ENCODE measurements at places on chromosomes 7 and 10.

- ATAC-seq = no peak
These were observed 155.7 kb downstream of the EBF3 start for GRCh38 chr10:129808092-129808983.

DNA sequence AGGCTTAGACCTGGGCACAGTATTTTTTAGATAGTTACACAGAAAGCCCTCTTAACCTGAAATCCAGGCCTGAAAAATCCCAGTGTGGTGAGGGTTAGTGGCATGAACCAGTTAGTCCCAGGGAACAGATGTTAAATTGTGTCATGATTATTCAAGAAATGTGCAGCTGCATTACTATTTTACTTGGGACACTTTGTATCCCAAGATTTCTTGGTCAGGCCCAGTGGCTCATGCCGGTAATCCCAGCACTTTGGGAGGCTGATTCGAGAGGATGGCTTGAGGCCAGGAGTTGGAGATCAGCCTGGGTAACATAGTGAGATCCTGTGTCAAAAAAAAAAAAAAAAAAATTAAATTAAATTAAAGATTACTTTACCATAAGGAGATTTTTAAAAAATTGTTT is 36.0 kb upstream of the OTUD1 start:
- ATAC-seq = no peak

- ATAC-seq = no peak
These were observed 132.2 kb downstream of the CD36 start for GRCh38 chr7:80770675-80771081.

DNA sequence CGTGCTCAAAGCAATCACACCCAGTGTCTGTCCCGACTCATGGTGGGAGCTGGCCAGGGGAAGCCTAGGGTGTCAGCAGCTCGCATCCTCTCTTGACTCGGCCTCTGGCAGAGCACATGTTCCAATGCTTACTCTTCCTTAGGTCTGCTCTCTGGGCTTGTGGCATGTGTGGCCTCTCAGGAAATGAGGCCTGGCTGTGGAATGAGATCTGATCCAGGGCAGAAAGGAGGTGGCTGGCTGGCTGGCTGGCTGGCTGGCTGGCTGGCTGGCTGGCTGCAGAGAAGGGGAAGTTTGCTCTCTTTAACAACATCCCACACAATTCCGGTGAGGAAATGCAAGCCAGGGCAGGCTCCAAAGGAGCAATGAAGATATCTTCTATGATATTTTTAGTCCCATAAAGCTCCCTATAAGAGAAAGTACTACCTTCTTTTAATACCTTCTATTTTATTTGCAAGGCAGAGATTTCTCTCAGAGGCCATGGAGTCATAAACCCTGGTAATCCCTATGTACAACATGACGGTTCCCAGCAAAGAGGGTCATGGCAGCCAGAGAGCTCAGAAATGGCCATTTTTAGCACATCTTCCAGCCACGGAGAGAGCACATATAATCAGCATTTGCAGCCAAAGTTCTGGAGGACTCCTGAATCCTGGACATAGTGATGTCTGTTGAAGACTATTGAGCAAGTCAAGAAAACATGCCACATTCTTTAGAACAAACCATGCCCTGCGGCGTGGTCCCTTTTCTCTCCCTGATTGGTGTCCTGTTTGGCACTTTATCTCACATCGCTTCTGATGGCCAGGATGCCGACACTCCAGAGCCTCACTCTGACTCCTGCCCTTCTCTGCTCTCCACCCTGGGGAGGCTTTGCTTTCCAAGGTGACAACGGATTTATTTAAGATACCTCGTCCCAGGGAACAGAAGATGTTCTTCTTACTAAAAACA is 153.7 kb downstream of the FANK1 start:
- no peak for ATAC-seq

GRCh38 chr10:929960-930624 is 1.4 kb downstream of the LARP4B start:
- no peak for ATAC-seq

DNA sequence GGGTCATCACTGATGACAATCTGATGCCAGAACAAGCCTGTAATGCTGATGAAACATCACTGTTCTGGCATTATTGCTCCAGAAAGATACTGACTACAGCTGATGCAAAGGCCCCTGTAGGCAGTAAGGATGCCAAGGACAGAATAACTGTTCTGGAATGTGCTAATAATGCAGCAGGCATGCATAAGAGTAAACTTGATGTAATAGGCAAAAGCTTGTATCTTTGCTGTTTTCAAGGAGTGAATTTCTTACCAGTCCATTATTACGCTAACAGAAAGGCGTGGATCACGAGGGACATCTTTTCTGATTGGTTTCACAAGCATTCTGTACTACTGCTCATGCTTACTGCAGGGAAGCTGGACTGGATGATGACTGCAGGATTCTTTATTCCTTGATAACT is 18.7 kb downstream of the LCOR start:
- no peak for ATAC-seq

DNA sequence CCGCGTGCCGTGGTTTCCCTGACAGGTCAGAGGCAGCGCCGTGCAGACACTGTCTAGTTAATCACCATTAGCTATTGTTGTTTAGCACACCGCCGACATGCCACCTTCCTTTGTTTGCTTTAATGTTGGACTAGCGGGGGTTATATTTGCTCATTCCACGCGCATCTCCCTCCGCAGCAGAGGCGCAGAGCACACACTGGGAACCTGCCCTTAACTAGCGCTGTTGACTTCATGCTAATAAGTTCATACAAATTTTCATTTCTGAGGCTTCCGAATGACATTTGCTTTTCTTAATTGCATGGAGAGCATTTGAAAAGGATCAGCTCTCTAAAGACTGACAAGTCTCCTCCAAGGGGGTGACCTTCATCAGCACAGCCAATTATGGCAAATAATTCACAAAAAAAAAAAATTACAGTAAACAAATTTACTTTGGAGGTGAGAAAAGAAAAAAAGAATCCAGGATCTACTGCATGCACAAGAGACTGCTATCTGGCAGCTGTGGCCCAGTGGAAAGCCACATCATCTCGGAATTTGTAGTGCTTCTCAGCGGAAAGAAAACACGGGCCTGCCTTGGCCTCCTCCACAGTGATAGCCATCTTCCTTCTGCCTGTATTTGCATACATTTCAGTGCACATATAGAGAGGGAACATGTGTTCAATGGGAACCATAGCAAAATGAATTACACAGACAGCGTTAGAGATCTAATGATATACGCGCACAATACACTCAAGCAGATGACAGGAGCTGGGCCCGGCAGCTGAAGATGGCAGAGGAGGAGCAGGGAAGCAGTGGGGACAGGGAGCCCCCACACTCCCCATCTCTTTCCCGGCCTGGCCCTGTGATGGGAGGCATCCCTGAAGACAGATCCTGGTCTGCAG is 94.2 kb downstream of the EBF3 start:
- ATAC-seq = no peak

DNA sequence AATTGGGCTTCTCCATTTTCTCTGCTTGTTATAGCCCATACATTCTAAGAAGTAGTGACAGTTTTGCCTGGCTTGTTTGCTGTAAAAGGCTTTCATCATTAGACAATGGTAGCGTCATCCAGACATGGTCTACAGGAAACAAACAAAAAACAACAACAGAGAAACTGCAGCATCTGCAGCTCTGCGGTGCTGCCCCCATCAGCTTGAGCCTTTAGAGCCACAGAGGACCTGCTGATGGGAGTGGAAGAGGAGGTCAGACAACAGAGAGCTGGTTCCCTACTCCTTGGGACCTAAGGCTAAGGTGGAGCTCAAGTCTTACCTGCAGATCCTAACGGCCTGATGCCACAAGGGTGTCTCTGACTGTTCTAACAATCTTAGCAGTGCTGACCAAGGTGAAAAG is 3.1 kb downstream of the INA start:
- no peak for ATAC-seq

GRCh38 chr10:119087271-119087882 is 6.8 kb upstream of the EIF3A start:
- ATAC-seq = no peak

DNA sequence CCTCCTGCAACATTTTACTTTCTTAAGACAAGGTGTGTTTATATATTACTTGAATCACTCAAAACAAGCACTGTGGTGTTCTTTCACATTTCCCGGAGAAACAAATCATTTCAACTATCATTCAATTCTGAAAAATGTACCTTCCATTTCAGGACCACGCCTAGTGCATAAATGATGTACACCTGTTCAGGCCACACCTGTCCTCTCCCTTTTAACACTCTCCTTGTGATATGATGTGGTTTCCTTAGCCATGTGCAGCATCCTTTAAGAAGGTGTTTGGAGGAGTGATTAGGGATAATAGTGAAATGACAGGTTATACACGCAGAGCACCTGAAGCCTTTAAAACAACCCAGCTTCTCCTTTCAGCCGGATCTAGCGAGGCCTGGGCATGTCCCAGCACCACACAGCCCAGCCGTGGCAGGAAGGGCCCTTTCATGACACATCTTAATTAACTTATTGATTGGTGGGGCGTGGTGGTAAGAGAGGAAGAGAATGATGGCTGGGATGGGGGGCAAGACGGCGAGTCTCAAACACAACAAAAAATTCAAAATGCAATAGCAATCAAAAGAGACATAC is 26.9 kb downstream of the ABLIM1 start:
- no peak for ATAC-seq

- ATAC-seq = peak; percentile 62
These were observed 276.1 kb downstream of the DNAJB6 start for GRCh38 chr7:157612664-157613561.

GRCh38 chr7:19932549-19933249 is 159.3 kb upstream of the TMEM196 start:
- ATAC-seq = no peak

DNA sequence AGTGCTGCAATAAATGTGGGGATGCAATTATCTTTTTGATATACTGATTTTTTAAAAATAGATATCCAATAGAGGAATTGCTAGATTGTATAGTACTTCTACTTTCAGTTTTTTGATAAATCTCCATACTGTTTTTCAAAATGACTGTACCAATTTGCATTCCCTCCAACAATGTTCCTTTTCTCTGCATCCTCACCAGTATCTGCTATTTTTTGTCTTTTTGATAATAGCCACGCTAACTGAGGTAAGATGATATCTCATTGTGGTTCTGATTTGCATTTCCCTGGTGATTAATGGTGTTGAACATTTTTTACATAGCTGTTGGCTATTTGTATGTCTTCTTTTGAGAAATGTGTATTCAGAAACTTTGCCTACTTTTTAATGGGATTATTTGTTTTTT is 217.7 kb upstream of the MTPN start:
- no peak for ATAC-seq

GRCh38 chr7:140053812-140054539 is 8.8 kb downstream of the PARP12 start:
- peak; percentile 75 for ATAC-seq

DNA sequence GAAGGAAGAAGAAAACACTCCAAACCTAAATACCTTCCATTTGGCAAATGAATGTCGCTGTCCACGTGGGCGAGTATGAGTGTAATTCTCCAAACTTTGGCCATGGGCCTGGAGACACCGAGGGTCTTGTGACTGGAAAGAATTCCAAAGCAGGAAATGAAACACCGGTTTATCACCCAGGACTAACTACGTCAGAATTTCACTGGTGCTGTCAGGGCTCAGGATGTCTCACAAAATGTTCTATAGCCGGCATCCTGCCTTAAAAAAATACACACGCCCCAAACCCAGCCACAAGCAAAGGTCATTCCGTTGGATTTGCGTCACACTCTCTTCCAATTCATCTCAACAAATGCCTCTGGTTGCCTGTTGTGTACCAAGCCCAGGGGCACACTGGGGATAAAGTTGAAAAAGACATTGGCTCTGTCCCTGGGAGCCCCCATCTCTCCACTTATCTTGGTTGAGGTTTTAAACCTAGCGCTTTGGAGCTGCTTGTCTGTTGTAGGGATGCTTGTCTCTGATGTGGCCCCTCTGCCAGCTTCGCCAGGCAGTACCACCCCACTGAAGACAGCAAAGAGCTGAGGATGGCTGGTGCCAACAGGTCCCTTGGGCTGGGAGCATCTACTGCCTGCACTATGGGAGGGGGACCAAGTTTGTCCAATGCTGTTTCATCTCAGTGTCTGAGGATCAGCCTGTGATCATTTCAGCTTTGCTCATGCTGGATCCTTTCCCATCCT is 31.2 kb downstream of the GSTO2 start:
- no peak for ATAC-seq

DNA sequence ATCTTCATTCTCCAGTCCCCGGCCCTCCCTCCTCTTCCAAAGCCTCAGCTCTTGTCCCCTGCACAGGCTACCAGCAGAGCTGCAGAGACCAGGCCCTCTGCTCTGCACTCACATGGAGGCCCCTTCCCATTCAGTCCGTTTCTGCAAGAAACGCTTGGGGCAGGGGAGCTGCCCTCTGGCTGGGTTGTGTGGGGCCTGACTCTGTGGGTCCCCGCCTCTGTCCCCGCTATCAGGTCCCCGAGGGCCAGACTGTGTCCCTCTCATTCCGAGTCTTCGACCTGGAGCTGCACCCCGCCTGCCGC is 1.5 kb downstream of the PCOLCE start:
- peak; percentile 3 for ATAC-seq

DNA sequence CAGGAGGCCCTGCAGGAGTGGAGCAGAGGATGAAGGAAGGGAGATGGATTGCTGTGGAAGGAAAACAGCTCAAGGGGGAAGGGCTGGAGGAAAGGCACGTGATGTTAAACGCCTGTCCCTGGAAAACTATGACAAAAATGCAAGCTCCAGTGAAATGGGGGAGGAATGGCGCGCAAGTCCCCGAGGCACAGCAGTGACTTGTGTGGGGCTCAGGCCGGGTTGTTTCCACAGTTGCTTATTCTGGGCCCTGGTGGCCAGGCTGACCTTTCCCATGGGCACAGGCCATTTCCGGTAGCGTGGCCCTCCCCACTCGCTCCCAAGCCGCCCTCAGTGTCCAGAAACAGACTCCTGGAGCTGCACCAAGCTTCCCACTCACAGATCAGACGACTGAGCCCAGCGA is 68.1 kb upstream of the PDGFA start:
- ATAC-seq = no peak

DNA sequence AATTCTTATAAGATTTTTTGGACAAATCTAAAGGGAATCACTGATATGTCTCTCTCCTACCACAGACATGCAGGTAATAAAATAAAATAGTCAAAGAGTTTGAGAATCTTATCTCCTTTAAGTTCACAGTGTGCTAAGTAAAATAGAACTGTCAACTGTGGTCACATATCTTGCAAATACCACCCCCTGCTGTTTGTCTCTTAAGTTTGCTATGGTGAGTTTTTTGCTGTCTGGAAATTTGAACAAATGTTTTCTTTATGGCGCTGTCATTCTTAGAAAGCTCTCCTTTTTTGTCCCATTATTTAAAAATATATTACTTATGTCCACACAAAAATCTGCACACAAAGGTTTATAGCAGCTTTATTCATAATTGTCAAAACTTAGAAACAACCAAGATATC is 19.6 kb downstream of the GIMAP5 start:
- ATAC-seq = no peak

DNA sequence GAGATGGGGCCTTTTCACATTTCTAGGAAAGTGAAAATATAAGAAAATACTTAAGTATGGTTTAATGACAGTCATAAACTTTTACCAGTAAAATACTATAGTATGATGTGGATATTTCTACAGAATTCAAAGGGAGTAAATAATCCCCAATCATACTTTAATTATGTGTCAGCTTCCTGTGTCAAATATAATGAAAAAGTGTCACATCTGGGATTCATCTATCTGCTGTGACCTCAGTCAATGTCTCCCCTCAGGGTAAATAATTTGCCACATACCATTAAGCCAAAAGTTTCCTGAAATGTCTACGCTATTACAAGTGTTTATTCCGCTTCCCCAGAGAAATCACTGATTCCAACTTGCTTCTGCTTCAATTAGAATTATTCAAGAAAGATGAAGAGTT is 110.5 kb downstream of the ITGA8 start:
- ATAC-seq = no peak

- peak; percentile 79 for ATAC-seq
These were observed 20.5 kb upstream of the RASGEF1A start for GRCh38 chr10:43287056-43288007.

- ATAC-seq = no peak
These were observed 253.0 kb downstream of the AGMO start for GRCh38 chr7:15308821-15309220.
